ENCODE measurements at places on chromosomes 4 and X.

- DNase-seq, result no peak
Observed at GRCh38 chr4:107603430-107603829, 116.6 kb downstream of the PAPSS1 start.

- peak; percentile 39 for DNase-seq
Observed at GRCh38 chr4:80362578-80363181, 27.1 kb downstream of the CFAP299 start.

DNA sequence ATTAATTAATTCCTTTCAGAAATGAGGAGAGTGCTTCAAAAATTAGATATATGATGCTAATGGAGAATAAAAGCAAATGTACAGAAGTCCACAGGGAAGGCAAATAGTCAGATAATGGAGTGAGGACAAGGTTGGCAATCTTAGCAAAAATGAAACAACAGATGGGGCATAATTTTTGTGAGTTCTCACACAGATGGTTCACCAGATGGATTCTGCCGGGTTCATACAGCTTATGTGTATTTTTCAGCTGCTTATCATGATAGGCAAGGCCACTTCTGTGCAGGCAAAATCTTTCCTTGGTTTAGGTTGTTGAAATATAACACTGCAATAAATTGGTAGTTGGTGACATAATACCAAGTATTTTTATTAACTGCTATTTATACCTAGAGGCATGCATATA, 1539.0 kb upstream of the IGFBP7 start:
- DNase-seq, result no peak

- DNase-seq, result no peak
Observed at GRCh38 chr4:174590336-174590735, 68.0 kb upstream of the HPGD start.

DNA sequence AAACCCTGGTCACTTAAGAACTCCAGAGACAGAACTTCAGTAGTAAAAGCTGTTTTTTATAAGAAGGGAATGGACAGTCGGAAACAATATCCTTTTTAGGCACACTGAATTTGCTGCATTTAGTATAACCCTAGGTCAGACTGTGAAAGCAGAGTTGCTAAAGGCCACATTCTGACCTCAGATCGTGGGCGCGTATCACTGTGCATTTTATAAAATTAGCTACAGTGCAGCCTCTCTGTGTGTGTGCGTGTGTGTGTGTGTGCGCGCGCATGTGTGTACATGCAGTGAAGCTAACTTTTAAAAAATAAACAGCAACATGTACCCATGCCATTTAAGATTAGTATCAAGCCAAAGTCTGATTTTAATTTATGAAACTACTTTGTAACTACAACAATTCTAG, 8.0 kb downstream of the ZNF827 start:
- no peak for DNase-seq

GRCh38 chr4:163165217-163166017, 1.3 kb downstream of the NAF1 start:
- DNase-seq, result peak; percentile 9

GRCh38 chr4:152613841-152614721, 65.7 kb downstream of the TMEM154 start:
- DNase-seq, result peak; percentile 43

- DNase-seq, result peak; percentile 46
Observed at GRCh38 chr4:187276736-187277408, 553.2 kb upstream of the FAT1 start.

DNA sequence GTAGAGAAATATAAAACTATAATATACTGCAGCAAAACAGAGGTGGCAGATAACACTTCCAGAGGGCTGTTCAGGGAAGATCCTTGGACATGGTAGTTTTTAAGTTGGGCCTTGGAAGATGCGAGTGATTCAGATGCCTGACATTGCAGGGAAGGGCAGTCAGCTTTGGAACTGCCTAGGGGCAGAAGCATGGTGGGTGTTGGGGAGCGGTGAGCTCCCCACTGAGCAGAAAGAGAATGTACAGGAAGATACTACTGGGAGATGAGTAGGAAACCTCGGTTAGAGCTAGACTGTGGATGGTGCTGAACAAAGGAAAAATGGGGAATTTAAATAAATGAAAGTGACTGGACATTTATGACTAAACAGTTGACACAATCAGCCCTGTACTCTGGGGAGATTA, 24.9 kb upstream of the SEC24B start:
- DNase-seq, result no peak

DNA sequence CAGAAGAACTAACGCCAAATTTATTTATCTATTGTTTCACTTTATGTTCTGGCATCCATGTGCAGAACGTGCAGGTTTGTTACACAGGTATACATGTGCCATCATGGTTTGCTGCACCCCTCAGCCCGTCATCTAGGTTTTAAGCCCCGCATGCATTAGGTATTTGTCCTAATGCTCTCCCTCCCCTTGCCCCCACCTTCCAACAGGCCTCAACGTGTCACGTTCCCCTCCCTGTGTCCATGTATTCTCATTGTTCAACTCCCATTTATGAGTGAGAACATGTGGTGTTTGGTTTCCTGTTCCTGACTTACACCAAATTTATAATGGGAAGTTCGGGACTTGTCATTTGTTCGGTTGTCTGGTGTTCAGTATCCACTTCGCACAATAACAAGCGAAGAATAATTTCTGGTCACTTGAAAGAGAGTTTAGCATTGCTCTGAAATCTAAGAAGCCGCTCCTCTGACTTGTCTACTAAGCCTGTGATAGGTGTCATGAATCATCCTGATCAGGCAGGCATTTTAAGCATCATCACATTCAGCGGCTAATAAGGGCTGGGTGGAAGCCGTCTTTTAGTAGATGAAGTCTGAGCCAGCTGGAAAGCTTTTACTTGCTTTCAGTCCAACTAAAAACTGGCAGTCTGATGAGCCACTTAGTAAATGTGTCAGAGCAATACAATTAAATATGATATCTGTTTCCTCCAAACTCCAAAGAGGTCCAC, 1065.7 kb upstream of the PABPC4L start:
- DNase-seq, result no peak

GRCh38 chrX:9374555-9374954, 90.3 kb upstream of the TBL1X start:
- DNase-seq, result no peak

DNA sequence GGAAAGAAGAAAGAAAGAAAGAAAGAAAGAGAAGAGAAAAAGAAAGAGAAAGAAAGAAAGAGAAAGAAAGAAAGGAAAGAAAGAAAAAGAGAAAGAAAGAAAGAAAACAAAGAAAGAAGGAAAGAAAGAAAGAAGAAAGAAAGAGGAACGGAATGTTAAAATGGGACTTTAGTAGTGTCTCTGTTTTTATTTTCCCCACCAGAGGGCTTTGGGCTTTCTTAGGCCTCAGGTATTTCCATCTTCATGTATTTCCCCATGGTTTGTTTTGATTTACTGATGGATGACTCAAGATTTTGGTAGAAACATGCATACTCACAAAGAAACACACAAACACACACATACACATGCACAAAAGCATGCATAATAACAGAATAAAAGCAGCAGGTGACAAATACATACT, 181.2 kb downstream of the AFF2 start:
- no peak for DNase-seq

GRCh38 chrX:102063445-102064074, 61.9 kb upstream of the TCEAL2 start:
- DNase-seq, result no peak

GRCh38 chrX:132470831-132471230, 18.0 kb downstream of the MBNL3 start:
- DNase-seq, result no peak

DNA sequence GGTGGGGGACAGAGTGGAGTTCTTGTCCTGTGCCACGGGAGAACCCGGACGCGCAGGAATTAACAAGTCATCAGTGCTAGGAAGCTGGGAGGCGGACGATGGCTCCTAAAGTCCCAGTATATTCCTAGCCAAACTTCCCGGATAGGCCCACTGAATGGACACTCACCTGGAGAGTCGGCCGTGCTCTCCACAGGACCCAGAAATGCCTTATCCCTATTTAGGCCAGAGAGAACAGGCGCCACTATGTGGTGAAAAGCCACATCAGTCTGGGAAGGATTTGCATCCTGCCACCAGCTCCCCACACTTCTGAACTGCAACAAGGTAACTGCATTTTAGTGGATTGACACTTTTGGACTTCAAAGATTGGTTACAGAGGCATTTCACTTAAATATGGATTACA, 1.1 kb downstream of the CFAP299 start:
- DNase-seq, result peak; percentile 36

GRCh38 chrX:136953867-136954787, 73.6 kb upstream of the RBMX start:
- peak; percentile 41 for DNase-seq

DNA sequence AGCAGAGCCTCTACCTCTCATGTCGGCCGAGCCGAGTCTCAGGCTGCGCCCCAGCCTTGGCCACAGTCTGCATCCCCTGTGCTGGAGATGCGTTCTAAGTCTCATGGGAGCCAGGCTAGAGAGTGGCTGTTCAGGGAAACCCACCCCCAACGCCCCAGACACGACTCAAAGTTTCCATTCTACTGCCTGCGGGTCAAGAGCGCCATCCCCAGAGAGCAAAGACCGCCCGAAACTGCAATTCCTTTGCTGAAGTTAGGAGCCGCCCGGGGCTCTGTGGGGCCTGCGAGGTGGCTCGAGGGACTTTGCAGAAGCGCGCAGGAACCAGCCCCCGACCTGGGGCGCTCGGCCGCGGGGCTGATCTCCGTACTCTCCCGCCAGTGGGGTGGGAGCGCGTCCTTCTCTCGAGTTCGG, 10.0 kb upstream of the ELF4 start:
- DNase-seq, result no peak

GRCh38 chr4:125200556-125200955, 114.2 kb upstream of the FAT4 start:
- no peak for DNase-seq

All from HT1080 (cell line).